Activated T-helper 1 cell treated with anti-CD3 and anti-CD28 coated beads, Interleukin-12 subunit alpha, Interleukin-12 subunit beta, Interleukin-2, Interleukin-4 antibody, amounts not matched to agents 30 ng/mL and 10 ng/mL and 1 ng/mL, durations not matched to agents 14 hours and 24 hours and 36 hours (primary cell): ENCODE measurements at places on chromosomes 11 and 22.
A peak's percentile ranks its signal among the peaks of the same experiment; 100 is the strongest.

GRCh38 chr11:88501541-88501940 lies 164.0 kb upstream of the CTSC start:
- H3K27ac ChIP-seq, result no peak overlapping the region
- no peak overlapping the region for H3K4me3 ChIP-seq
- no peak for DNase-seq
- no peaks in the 10 kb centered on the region for H3K4me1 ChIP-seq
- no peaks in the 10 kb centered on the region for H3K36me3 ChIP-seq

DNA sequence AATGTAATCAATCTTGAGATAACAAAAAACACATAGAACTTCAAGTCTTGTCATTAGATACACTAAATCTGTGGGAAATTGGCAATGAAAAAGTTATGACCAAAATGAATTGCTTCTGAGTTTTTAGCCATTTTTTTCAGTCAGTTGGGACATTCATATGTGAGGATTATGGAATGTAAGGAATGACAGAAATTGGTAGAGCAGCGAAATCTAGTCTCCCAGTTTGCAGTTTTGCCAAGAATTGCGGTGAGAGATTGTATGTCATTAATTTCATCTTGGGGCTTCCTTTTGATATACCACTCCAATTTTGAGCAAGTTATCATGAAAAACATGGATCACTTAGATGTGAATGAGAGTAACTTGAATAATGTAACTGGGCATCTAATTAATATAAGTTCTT lies 49.9 kb downstream of the SIK2 start:
- H3K36me3 ChIP-seq, result peaks cover 3% of the 10 kb centered on the region
- no peak overlapping the region for H3K4me3 ChIP-seq
- no peaks in the 10 kb centered on the region for H3K27me3 ChIP-seq
- H3K4me1 ChIP-seq, result no peaks in the 10 kb centered on the region

DNA sequence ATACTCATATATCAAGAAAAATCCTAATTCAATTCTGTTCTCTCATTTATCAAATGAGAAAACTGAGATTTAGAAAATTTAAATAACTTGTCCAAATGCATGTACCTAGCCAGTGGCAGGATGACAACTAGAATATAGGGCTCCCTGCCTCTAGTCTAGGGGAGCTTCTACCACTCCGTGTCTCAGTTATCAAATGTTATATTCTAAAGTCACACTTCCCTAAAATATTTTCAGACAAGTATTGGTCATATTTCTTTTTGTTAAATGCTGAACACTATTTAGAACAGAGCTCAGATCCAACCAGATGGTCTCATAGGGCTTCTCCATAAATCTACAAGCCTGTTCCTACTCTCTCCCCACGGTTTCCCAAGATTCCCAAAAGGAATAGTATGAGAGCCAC lies 26.3 kb downstream of the KCNJ1 start:
- H3K36me3 ChIP-seq, result peaks cover 7% of the 10 kb centered on the region
- no peak for DNase-seq
- no peak overlapping the region for H3K4me3 ChIP-seq

DNA sequence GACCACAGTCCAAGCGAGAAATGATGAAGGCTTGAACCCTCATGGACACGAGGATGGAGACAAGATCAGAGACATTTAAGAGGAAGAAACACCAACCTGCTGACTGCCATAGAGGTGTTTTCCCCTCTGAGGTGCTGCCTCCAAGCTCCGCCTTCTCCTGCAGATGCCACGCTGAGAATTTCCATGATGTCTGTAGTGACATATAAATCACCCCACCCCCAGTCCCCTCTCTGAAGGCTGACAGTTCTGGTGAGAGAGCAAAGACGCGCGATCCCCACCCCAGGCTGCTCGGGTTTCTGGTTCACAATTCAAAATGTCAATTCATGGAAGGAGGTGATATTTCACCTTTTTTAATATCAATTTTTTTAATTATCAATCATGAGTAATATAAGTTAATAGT lies 28.2 kb downstream of the LRRC32 start:
- no peaks in the 10 kb centered on the region for H3K36me3 ChIP-seq
- peaks cover 7% of the 10 kb centered on the region for H3K4me1 ChIP-seq
- H3K27me3 ChIP-seq, result peaks cover 34% of the 10 kb centered on the region
- no peak overlapping the region for H3K4me3 ChIP-seq

- no peaks in the 10 kb centered on the region for H3K4me1 ChIP-seq
- H3K27ac ChIP-seq, result no peak overlapping the region
- no peak for DNase-seq
- no peaks in the 10 kb centered on the region for H3K36me3 ChIP-seq
Measured at GRCh38 chr11:94747146-94747545, 21.0 kb upstream of the AMOTL1 start.

- no peak overlapping the region for H3K4me3 ChIP-seq
- H3K27me3 ChIP-seq, result no peaks in the 10 kb centered on the region
- no peaks in the 10 kb centered on the region for H3K36me3 ChIP-seq
- H3K27ac ChIP-seq, result no peak overlapping the region
- no peaks in the 10 kb centered on the region for H3K4me1 ChIP-seq
Measured at GRCh38 chr11:1077033-1077416, 2.4 kb downstream of the MUC2 start.

- DNase-seq, result no peak
- no peaks in the 10 kb centered on the region for H3K27me3 ChIP-seq
- H3K4me3 ChIP-seq, result no peak overlapping the region
- H3K4me1 ChIP-seq, result peaks cover 68% of the 10 kb centered on the region
- H3K36me3 ChIP-seq, result peaks cover 10% of the 10 kb centered on the region
Measured at GRCh38 chr22:42188808-42189447, 58.3 kb upstream of the CYP2D6 start.

DNA sequence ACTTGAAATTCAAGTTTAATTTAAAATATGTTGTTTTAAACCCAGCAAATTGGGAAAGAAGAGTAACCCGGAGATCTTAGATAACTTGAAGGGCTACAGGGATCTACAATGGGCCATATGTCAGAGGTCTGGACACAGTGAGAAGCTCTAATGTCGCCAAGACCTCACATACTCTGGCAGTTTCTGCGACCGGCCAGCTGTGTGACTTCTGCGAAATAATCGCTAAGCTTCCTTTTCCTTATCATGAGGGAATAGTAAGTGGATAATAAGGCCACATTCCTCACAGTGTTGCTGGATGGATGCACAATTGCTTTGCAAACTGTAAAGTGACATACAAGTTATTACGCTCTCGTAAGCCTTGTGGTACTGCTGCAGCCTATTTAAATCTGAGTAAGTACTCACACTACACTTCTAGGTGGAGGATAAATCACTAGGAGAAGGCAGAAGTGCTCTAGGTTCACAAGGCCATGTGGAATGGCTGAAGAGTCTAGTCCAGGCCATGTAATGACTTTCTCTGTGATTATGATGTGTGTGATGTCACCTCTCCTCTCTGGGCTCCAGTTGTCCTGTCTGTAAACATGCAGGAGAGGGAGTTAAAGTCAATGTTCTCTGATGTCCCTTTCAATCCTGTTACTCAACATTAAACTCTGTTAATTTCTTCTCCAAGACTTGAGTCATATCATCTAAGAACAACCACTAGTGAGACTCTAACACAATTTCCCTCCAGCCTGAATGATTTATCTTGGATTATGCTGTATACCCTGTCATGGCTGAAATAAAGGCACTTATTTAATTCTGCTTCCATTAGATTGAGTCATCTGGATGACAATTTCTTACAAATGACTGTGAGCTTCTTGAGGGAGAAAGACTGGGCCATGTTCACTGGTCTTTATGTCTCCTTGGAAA lies 192.6 kb upstream of the NARS2 start:
- DNase-seq, result no peak
- H3K36me3 ChIP-seq, result no peaks in the 10 kb centered on the region
- H3K27ac ChIP-seq, result no peak overlapping the region
- peaks cover 6% of the 10 kb centered on the region for H3K27me3 ChIP-seq
- H3K4me1 ChIP-seq, result no peaks in the 10 kb centered on the region

DNA sequence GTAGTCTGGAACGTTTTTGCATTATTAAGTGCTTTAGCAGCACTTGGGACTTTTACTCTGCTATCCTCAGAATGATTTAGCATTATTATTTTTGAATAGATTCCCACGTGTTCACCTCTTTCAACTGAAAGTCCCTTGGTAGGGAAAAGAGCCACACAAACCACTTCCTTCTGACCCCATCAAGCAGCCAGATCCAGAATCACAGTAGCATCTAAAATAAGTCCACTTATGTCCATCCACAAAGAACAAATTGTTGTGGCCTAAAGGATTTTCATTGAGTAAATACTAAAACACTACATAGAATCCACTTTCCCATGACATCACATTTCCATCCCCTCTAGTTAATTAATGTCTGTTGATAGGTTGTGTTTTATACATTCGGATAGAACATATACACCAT lies 381.7 kb downstream of the AASDHPPT start:
- H3K27ac ChIP-seq, result no peak overlapping the region
- no peak overlapping the region for H3K4me3 ChIP-seq
- no peaks in the 10 kb centered on the region for H3K27me3 ChIP-seq
- no peaks in the 10 kb centered on the region for H3K4me1 ChIP-seq
- H3K36me3 ChIP-seq, result no peaks in the 10 kb centered on the region

DNA sequence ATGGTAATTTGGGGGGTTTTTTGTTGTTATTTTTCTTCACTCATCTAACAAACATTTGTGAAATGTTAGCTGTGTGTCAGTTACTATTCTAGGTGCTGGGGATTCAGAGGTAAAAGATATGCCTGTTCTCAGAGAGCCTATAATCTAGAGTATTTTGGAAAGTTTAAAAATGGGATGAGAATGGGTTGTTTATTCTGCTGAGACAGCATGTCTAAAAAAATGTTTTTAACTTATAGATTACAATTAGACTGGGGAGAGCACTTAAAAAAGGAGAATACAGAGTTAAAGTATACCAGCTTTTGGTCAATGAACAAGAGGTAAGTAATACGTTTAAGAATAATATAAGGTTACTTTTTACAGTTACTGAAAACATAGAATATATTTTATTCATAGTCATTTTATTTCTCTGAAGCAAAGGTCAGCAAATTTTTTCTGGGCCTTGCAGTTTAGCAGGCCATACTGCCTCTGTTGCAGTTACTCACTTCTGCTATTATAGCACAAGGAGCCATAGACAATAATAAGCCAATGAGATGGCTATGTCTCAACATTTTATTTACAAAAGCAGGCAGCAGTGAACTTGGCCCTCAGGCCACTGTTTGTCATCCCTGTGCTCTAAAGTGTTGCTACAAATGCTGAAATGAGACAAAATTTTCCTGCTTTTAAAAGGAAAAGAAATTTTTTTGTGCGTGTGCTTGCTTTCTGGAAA lies 60.0 kb downstream of the DKK3 start:
- H3K4me1 ChIP-seq, result no peaks in the 10 kb centered on the region
- H3K36me3 ChIP-seq, result peaks cover 37% of the 10 kb centered on the region
- H3K27ac ChIP-seq, result no peak overlapping the region
- no peak for DNase-seq

GRCh38 chr11:65440831-65441499 lies 18.4 kb downstream of the NEAT1 start:
- no peak for DNase-seq
- H3K27ac ChIP-seq, result peak overlapping the region; percentile 91
- peak overlapping the region; percentile 22 for H3K4me3 ChIP-seq
- peaks cover 2% of the 10 kb centered on the region for H3K27me3 ChIP-seq
- H3K4me1 ChIP-seq, result peaks cover 62% of the 10 kb centered on the region
- H3K36me3 ChIP-seq, result peaks cover 45% of the 10 kb centered on the region

DNA sequence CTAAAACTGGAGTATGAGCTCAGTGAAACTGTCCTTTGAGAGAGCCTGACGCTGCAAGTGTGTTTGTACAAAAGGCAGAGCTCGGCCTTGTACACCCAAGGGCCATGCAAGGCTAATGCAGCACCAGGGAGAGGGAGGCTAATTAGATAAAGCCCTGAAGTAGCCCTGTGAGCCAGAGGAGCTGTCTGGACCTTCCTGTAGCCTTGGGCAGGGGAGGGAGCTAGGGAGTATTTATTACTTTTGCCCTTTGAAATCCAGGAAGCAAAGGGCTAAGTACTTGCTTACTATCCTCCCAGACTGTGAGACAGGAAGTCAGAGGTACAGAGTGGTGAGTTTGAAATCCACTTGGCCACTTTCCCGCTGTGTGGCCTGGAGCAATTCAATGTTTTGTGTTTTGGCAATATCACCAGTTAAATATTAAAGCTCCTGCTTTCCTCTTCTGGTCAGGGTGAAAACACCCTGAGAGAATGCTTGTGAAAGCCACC lies 10.2 kb upstream of the LDHA start:
- DNase-seq, result no peak
- peak overlapping the region; percentile 59 for H3K4me3 ChIP-seq
- H3K4me1 ChIP-seq, result peaks cover 39% of the 10 kb centered on the region
- no peaks in the 10 kb centered on the region for H3K36me3 ChIP-seq

- H3K4me3 ChIP-seq, result no peak overlapping the region
- DNase-seq, result no peak
- H3K27ac ChIP-seq, result peak overlapping the region; percentile 67
Measured at GRCh38 chr11:16603890-16604793, 134.3 kb upstream of the C11orf58 start.

GRCh38 chr11:47271961-47272661 lies 2.2 kb downstream of the MADD start:
- H3K4me3 ChIP-seq, result peak overlapping the region; percentile 87
- H3K27ac ChIP-seq, result no peak overlapping the region
- H3K27me3 ChIP-seq, result no peaks in the 10 kb centered on the region
- H3K36me3 ChIP-seq, result peaks cover 24% of the 10 kb centered on the region

- peaks cover 10% of the 10 kb centered on the region for H3K27me3 ChIP-seq
- DNase-seq, result no peak
- no peak overlapping the region for H3K4me3 ChIP-seq
- H3K4me1 ChIP-seq, result no peaks in the 10 kb centered on the region
Measured at GRCh38 chr22:36565686-36566085, 36.7 kb upstream of the EIF3D start.

- H3K27me3 ChIP-seq, result no peaks in the 10 kb centered on the region
- H3K36me3 ChIP-seq, result no peaks in the 10 kb centered on the region
- no peaks in the 10 kb centered on the region for H3K4me1 ChIP-seq
- no peak overlapping the region for H3K4me3 ChIP-seq
- no peak overlapping the region for H3K27ac ChIP-seq
Measured at GRCh38 chr11:79147731-79148130, 293.1 kb downstream of the TENM4 start.
